Stimulated activated CD8-positive, alpha-beta memory T cell treated with anti-CD3 and anti-CD28 coated beads, Interleukin-4, amount 100 ng/mL, for 24 hours (primary cell): ENCODE measurements at places on chromosomes 7 and 10.

DNA sequence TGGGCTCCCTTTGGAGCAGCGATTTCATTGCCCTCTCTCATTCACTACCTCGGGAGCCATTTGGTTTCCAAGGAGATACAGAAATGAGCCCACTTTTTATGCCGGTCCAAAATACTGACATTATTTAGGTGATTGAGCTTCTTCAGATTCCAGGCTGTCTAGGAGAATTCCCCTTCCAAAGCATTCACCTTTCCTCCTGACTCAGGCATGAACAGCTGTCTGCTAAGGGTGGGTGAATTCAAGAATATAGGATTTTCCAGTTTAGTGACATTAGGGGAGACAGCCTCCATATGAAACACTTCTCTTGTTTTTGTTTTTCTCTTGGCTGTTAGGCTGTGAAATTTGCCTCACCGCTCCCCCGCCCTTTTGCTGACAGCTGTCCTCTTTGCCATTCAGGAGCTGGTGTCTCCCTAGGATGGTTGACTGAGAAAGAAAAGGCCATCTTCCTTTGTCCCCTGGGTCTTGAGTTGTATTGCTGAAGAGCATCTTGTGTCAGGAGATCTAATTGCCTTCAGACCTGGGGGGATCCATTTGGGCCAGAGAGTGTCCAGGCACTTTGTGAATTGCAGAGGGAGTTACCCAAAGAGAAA is 56.7 kb downstream of the LRRC4 start:
- DNase-seq, result no peak

DNA sequence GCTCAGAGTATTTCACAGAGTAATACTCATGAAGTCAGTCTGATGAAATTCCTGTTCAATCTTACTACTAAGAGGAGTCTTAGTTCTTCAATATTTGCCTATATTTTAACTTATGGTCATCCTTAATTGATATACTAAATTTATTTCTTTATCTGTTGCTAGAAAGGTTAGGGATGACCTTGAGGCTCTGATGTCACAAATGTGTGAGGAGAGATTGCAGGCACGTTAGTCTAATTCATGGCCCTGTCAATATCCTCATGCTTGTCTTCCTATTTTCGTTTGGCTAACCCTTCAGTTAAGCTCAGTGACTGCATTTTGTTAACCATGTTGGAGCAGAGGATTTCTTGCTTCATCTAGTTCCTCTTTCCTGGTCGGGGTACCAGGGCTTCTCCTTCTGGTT is 704.7 kb upstream of the COBL start:
- DNase-seq, result no peak

GRCh38 chr10:24858288-24859270 is 93.8 kb downstream of the PRTFDC1 start:
- DNase-seq, result no peak

GRCh38 chr10:130263289-130263688 is 127.1 kb downstream of the GLRX3 start:
- DNase-seq, result no peak

DNA sequence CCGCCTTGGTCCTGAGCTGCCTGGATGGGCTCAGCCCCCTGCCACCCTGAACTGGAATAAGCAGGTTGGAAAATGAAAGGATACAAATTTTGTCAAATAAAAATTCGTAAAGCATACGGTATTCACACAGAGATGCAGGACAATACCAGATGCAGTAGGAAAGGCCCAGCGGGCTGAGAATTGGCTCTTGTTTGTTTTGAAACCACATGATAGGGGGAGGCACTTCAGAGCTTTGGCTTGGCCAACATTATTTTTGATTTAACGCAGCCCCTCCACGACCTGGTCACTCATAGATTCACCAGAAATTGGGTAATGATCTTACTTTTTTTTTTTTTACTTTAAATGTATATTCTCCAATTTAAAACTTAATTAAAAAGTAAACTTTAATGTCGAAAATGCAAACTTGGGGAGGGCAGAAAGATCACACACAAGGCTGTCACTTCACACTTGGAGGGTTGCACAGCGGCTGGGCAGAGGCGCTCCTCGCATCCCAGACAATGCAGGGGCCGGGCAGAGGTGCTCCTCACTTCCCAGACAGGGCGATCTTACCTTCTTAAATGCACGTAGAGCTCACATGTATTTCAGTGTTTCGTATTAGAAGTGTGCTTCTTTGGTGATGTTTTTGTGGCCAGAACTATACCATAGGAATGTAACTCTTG is 17.8 kb upstream of the INSIG1 start:
- DNase-seq, result no peak

DNA sequence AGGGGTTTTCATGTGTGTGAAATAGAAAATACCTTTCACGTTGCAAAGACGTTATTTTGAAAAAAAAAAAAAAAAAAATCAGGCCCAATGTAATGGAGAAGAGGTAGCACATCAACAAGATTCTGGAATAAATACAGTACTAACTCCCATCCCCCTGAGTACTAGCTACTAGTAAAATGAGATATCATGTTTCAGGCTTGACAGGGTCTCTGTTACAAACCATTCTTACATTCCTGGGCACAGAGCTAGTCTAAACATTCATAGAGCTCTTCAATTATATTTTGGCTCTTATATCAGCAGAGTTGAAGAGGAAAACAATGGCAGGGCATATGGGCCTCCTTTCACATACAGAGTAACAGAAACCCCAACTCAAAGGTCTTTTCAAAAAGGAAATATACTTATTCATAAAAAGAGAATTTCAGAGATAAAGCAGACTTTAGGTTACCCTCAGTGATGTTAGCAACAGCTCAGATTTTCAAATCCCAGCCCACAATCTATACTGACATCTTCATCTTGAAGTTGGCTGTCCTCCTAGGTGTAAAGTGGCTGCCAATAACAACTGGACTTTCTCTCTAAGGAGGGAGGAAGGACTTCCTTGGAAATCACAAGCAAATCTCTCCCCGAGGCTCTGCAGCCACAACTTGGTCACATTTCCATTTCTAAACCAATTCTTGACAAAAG is 18.6 kb downstream of the C7orf33 start:
- DNase-seq, result no peak

- DNase-seq, result no peak
These were observed 51.1 kb upstream of the ADRB1 start for GRCh38 chr10:113992471-113993011.

DNA sequence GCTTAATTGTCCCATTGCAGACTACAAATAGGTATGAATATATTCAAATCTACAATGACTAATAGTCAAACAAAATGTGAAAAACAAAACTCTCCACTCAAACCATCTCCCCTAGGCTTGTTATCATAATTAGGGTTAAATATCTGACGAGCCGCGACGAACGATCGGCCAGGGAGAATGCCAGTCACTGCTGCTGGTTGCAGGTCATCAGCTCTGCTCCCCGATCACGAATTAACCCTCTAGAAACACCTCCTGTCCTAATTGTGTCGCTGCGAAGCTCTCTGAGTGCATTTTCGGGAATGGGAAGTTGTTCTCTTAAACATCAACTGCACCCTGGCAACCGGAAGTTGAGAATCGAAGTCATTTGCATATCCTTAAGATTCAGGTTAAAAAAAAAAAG is 167.3 kb downstream of the TCERG1L start:
- no peak for DNase-seq

GRCh38 chr7:20312562-20312961 is 18.1 kb upstream of the ITGB8 start:
- DNase-seq, result no peak

- no peak for DNase-seq
These were observed 902.5 kb downstream of the PCDH15 start for GRCh38 chr10:53898532-53898931.

GRCh38 chr7:142176901-142177300 is 65.4 kb downstream of the MGAM2 start:
- DNase-seq, result no peak

DNA sequence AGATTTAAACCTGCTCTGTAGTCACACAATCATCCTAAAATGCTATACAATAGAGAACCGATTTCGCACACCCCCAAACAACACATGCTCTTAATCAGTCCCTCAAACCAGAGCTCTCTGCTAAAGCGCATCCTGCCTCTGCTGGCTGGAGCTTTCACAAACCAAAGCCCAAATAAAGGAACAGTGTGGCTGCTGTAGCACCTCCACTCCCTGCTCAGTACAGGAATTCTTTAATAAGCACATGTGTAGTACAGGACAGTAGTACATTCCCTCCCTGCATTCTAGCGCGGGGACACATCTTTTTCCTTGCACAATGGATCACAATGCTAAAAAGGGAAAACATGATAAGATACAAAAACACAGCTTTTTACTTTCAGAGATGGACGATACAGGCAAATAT is 684.6 kb downstream of the MAGI2 start:
- DNase-seq, result no peak

DNA sequence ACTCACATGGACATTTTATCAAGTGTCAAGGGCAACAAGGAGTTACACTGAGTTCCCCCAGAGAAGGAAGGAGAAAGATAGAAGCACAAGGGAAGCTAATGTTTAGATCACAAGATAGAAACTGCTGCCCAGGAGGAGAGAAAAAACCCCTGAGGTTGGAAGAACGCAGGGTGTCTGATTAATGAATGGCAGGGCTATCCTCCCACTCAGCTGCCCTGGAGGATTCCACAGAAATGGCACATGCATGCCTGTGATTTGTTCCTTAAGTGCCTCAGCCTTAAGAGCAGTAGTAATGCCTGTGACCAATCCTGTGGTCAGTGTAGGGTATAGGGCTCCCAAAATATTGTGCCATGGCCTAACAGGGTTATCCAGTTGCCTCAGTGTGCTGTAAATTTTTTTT is 20.2 kb downstream of the DNAJB9 start:
- DNase-seq, result no peak

GRCh38 chr7:84490661-84491060 is 296.1 kb upstream of the SEMA3A start:
- no peak for DNase-seq

DNA sequence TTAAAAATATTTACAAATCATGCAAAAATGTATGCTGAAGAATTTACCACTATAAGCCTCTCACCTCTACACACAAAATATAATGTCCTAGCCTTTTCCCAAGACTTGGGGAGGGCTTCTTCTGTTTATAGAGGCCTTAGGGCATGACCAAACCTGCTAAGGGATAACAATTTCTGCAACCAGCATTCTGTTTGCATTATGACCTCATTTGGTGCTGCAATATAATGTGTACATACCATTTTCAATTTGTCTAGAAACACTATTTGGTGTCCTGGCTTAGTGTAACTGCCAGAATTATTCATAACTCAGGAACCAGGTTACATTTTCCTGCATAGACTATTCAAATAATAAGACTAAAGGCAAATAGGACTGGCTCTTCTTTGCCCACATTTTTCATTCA is 446.6 kb upstream of the SORCS1 start:
- DNase-seq, result no peak

- DNase-seq, result no peak
These were observed 2.4 kb downstream of the NAT16 start for GRCh38 chr7:101177644-101178043.

- DNase-seq, result no peak
These were observed 32.1 kb downstream of the HIPK2 start for GRCh38 chr7:139745678-139746143.

DNA sequence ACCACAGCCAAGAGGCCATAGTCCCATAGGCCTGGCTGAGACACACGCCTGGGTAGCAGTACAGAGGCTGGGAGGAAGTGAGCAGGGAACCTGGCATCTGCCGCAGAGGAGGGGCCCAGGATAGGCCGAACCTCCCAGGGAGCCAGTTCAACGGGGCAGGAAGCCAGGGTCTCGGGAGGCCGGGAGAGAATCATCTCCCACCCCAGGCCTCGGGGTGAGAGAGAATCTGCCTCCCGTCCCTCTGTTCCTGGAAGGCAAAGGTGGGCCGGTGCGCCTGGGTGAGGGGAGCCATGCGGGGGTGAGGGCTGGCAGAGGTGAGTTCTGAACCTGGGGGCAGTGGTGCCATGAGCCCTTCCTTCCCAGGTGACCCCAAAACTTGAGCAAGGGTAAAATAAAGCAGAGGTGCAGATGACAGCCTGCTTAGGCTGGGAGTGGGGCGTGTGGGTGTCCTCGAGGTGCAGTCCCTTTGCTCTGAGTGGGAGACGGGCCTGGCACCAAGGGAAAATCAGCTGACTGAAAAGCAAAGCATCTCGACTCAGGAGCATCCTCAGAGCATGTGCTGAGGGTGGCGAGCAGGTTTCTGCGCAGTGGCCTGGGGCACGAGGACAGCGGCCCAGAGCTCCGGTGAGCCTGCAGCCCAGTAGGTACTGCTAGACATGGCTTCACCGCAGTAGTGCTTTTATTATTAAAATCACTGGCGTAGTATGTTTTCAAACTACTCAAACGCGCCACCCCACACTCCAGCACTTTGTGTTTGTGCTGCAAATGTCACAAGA is 15.5 kb downstream of the AGAP3 start:
- DNase-seq, result no peak

DNA sequence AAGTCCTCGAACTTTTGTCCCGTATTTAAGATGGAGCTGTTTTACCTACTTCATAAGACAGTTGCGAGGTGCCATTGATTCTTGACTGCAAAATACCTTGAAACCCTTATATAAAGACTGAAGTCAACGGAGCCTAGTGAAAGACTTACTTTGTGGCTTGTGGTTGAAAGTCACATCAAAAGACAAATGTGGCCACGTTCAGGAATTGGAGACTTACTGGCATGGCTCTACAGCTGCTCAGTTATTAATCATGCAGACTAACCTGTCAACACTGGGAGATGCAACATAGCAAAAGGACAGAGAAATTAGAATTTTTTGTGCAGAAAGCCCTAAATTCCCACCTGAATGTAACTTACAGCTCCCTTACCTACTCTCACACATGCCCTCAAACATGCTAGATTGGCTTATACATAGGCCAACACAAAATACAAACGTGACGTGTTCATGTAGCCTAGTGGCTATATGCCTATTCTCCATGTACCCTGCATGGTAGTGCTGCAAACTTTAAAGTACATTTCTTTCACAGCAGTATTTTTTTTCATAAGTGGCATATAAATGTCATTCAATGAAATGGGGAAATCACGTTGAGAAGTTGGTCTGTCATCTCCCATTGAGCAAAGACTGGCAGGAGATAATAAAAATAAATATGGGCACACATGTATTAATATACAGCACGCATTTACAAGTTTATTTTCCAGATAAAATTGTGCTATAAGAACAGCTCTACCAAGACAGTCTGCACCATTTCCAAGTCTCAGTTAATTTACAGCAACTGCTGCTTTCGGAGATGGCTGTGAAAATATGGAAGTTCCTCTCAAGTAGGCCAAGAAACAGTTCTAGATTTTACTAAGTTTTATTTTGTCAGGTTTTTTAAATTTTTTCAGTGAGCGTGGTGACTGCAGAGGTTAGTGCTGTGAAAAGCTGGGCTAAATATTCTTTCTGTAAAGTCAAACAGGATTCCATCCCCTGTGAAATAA is 170.4 kb upstream of the C7orf33 start:
- DNase-seq, result no peak

GRCh38 chr10:78433766-78434535 is 400.3 kb downstream of the RPS24 start:
- DNase-seq, result no peak

DNA sequence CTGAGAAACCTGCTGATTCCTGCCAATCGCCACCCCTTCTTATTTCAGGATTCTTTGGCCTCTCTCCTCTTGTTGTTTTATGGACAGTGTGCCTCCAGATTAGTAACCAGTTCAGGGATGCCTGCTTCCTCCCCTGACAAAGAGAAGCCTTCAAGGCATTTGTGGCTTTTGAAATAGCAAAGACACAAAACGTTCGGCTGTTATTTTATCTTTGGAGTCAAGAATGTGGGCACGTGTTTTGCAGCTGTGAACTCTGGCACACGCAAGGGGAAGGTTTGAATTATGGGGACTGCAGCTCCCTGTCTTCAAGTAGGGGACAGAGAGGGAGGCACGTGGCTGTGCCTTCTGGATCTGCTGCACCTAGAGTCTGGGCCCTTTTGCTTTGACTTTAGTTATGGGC is 157.9 kb upstream of the GRB10 start:
- no peak for DNase-seq

GRCh38 chr10:83978681-83979383 is 160.5 kb upstream of the GHITM start:
- no peak for DNase-seq
